ENCODE measurements at places on chromosomes 2 and 18.

- peak; percentile 69 for DNase-seq
Observed at GRCh38 chr2:186848873-186849578, at the start of gene ZSWIM2. ZSWIM2 (minus strand) TSS chr2:186849170; CDS start chr2:186849130, 40 bp downstream.

DNA sequence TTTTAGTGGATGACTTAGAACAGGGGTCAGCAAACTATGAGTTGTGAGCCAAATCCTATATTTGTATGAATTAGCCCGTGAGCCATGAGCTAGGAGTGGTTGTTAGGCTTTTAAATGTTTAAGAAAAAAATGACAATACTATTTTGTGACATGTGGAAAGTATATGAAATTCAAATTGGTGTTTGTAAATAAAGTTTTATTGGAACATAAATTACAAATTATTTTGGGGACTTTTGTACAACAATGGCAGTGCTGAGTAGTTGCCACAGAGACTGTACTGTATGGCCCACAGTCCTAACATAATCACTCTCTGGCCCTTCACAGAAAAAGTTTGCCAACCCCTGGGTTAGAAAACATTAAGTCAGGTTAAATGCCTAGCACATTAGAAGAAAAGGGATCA lies 26.1 kb downstream of the ADNP2 start:
- DNase-seq = no peak

GRCh38 chr2:64854773-64855237 lies 134.4 kb upstream of the SLC1A4 start:
- no peak for DNase-seq

DNA sequence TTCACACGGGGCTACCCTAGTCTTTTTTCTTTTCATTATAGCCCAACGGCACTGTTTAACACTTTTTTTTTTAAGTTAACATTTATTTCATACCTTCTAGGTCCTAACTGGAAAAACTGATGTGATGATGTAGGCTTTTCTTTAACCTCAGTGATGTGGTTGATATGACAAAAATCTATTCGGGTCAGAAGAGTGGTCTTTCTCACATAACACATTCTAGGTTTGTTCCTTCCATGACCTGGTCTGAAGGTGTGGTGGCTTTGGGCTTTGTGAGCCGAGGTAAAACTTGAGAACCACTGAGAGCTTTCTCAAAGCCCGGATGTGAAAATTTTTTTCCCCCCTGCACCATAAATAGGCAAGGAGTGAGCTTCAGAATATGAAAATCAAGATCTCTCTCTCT lies 44.2 kb downstream of the GPD2 start:
- DNase-seq = no peak

- DNase-seq = no peak
Observed at GRCh38 chr2:43175876-43176275, 50.5 kb downstream of the ZFP36L2 start.

GRCh38 chr2:236604575-236605344 lies 35.1 kb downstream of the ACKR3 start:
- DNase-seq = no peak

- DNase-seq = no peak
Observed at GRCh38 chr2:182377467-182377866, 49.4 kb downstream of the PDE1A start.

DNA sequence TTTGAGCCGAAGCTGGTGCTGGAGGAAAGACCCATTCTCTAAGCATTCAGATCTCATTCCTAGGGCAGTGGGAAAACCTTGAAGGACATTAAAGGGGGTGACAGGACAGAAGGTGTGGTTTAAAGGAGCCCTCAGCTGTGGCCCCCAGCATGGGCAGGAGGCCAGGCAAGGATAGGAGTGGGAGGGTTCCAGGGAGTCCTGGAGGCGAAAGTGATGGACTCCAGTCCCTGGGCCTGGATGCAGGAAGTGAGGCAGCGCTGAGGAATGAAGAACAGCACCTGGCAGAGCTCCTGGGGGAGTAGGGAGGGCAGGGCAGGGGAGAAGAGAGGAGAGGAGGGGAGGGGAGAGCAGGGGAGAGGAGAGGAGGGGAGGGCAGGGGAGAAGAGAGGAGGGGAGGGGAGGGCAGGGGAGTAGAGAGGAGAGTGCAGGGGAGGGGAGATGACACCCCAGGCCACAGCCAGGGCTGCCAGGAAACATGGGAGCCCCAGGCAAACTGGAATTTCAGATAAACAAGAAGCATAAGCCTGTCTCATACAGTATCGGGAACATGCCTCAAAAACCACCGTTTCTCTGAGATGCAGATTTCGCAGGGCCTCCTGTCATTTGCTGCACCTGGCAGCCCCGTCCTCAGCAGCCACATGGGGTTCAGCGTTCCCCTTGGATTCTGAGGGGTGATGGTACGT lies 5.7 kb downstream of the RAMP1 start:
- DNase-seq = no peak
